GM04503 (cell line): ENCODE measurements at places on chromosomes 5 and 9.

DNA sequence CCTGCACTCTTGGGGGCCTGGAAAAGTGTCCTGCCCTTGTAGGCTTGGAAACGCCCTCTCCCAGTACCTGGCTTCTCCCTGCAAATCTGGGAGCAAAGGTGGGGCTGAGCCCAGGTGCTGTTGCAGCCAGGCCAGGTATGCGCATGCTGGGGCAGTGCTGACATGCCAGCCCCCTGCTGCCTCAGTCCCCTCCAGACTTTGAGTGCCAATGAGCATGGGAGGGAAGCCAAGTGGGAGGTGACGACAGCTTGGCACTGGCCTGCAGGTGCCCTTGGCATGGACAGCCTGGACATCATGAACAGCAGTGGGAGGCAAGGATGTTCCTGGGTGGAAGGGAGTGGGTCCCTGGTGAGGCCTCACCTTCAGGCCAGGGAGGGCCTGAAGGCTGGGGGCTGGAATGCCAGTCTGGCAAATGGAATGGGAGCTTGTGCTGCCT lies 1494.4 kb upstream of the NUDT12 start:
- DNase-seq = no peak

GRCh38 chr5:56819060-56819881 lies 3.9 kb downstream of the MAP3K1 start:
- no peak for DNase-seq

GRCh38 chr5:1647580-1647979 lies 123.8 kb upstream of the LPCAT1 start:
- DNase-seq = no peak

DNA sequence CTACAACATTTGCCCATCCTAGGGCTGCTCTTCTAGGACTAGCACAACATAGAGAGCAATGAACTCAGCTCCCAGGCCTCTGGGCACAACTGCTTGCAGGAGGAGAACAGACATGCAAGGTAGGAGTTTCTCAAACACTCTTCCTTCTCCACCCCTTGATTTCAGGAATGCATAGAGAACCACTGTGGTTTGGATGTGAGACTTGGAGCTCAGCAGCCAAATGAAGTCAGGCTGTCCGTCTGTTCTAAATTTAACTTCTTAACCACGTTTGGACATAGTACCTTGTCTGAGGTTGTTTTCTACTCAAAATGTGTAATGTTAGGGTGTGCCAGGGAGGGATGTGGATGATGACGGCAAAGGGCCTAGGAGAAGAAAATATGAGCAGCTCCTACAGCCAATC lies 515.1 kb upstream of the TNC start:
- peak; percentile 63 for DNase-seq
